ENCODE measurements at places on chromosomes 11 and 22.

DNA sequence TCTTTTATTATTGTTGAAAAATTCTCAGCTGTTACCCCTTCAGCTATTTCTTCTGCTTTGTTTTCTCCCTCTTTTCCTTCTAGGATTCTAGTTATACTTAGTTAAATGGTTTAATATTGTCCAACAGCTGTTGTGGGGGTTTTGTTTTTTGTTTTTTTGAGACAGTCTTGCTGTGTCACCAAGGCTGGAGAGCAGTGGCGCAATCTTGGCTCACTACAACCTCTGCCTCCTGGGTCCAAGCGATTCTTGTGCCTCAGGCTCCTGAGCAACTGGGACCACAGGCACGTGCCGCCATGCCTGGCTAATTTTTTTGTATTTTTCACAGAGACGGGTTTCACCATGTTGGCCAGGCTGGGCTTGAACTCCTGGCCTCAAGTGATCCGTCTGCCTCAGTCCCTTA is 12.7 kb downstream of the SDHAF2 start:
- DNase-seq, result no peak

GRCh38 chr11:44852159-44852747 is 98.4 kb downstream of the TP53I11 start:
- no peak for DNase-seq

GRCh38 chr11:93526346-93526633 is 16.9 kb downstream of the SMCO4 start:
- DNase-seq, result no peak

DNA sequence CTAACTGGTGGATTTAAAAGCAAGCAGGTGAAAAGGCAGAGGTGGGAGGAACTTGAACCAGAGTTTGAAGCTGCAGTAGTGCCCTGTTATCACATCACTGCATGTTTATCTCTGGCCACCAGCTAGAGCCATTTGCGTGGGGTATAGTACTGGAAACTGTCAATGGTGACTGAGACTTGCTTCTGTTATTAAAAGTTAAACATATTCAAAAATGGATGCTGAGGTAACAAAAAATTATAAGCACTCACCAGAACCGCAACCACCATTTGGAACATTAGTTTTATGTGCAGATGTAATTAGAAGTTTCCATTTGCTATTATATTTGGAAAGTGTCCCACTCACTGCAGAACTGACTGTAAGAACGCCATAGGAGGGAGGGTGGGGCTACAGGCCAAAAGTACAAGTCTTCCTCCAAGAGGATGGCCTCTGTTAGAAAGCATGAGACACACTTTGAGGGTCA is 1.2 kb upstream of the CD59 start:
- no peak for DNase-seq

GRCh38 chr11:9379041-9379440 is 5.4 kb upstream of the IPO7 start:
- no peak for DNase-seq

DNA sequence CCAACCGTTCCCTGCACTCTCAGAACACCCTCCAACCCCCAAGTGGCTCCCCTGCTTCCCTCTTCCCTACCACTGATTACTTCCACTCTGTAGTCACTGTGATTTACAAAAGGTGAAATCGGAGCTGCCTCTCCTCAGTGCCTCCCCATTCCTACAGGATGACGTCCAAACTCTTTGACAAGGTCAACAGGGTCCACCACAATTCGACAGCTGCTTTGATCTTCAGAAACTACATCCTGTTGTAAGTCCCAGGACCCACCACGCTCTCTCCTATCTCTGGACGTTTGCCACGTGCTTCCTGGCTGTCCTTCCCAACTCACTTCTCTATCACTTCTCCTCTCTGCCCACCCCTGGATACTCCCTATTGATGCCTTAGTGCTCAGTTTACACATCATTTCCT is 85.0 kb upstream of the EIF3D start:
- DNase-seq, result no peak

DNA sequence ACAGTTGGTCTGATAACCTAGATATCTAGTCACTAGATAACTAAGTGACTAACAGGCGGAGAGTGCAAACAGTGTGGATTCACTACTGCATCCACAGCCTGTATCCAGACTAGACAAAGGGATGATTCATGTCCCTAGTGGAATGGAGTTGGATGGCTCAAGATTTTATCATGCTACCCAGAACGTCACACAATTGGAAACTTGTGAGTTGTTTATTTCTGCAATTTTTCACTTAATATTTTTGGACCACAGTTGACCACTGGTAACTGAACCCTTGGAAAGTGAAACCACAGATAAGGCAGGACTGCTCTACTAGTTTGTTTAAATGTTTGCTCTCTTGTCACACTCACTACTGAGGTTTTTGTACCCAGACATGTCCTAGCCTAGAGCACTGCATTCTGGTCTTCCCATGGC is 76.0 kb downstream of the UBASH3B start:
- no peak for DNase-seq

Measured in stimulated activated CD4-positive, alpha-beta T cell treated with anti-CD3 and anti-CD28 coated beads, Interleukin-12 subunit alpha, Interleukin-12 subunit beta, amount 100 ng/mL, for 4 hours (primary cell).